Activated T-helper 1 cell treated with Interleukin-2 at 50 U/mL for 16 hours (primary cell): ENCODE measurements at places on chromosomes 1 and 21.

- DNase-seq: no peak
Measured at GRCh38 chr1:155316922-155317321, 3.8 kb upstream of the RUSC1 start.

GRCh38 chr1:5936621-5937372 lies 55.4 kb downstream of the NPHP4 start:
- DNase-seq: no peak

DNA sequence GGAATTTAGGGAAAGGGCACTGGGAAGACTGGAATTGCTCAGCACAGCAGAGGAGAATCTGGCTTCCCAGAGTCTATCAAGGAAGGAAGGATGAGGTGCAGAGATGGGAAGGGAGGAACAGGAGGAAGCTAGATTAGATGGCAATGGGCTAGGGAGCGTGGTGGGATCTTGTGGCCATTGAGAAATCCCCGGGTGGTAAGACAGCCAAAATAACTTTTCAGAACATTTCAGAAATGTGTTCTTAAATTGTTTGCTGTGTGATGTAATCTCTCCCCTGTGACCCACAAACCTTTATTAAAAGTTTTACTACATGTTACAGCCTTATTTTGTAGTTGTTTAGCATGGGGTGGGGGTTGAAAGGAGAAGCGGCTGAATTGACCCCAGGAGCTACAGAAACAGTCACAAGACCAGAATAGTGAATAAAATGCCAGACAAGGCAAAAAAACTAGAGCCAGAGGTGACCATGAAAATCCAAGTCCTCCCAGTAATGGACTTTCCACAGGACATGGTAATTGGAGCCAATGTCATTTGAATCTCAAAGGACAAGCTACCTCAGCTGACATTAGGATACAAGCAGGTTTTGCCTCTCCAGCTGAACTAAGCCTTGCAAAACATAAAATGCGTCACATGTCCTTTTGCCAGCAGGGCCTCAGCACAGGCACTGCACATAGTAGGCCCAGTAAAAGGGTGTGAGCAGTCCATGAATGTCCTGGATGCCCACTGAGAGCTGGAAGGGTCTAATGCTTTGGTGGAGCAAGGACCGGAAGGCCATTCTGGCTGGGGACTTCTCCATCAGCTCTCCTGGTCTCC lies 980 bp upstream of the AHCYL1 start:
- DNase-seq: no peak

DNA sequence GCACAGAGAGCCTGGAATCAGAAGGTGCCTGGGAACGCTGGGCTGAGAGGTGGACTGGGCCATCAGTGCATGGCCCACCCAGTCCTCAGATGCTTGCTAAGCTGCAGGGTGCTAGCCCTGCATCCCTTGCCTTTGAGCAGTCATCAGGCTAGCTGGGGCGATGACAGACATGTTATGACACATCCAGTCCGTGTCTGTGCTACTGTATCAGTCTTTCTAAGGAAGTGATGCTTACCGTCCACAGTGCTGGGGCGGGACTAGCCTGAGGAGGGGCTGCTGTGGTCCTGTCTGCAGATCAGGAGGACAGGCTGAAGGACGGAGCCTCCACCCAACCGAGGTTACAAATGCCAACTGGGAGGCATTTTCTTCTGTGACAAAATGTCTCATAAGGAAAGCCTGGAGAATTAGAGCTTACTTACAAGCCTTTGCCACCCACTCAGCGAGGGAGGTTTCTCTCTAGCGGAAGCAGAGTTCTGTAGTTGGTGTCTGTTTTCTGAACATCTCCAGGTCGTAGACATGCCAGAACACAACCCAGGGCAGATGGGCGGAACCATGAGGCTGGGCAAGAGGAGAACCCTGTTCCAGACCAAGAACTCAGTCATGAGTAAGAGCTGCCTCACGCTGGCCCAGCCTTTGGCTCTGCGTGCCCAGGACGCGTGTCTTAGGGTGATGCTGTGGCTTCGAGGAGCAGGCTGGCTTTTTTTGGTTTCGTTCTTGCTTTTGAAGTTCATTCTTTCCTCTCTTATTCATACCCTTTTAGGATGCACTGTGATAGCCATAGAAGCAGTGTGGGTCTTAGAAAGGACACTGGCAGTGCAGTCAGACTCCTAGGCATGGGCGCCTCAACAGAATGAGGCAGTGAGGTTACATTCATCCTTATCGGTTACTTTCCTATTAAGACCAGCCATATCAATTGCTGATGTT lies 14.3 kb downstream of the SLFNL1 start:
- DNase-seq: no peak

GRCh38 chr1:174999936-175000696 lies at the start of gene CACYBP:
Gene CACYBP, plus strand, starts transcription at chr1:174999947. Its CDS starts 234 bp downstream, at chr1:175000181.
- no peak for DNase-seq

DNA sequence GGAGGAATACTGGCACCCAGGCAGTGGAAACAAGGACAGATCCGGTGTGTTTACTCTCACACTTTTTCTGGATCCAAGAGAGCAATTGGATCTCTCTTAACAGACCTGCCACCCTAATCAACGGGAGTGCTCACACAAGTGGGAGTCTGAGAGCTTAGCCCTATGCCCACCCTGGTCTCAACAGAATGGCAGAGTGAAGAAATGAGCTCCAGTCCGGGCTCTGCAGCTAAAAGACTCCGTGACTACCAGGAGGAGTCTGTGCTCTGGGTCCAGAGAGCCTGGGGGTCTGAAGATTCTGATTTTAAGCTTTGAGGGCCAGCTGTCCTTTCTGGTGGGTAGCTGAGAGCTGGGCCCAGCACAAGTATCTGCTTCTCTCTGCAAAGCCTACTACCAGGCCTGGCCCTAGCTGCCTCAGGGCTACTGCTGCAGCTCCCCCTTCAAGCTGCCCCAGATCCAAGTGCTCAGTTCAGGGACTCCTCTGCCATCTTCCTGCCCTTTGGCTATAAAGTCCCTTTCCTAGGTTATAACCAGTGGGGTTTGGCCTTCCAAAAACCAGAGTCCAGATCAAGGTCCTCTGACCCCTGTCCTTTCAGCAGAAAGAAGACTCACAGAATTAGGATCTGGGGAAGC lies 3.9 kb downstream of the S100A9 start:
- DNase-seq: no peak

- no peak for DNase-seq
Measured at GRCh38 chr1:57615956-57616355, 192.1 kb upstream of the DAB1 start.
